ENCODE measurements at places on chromosomes 16 and 17.

DNA sequence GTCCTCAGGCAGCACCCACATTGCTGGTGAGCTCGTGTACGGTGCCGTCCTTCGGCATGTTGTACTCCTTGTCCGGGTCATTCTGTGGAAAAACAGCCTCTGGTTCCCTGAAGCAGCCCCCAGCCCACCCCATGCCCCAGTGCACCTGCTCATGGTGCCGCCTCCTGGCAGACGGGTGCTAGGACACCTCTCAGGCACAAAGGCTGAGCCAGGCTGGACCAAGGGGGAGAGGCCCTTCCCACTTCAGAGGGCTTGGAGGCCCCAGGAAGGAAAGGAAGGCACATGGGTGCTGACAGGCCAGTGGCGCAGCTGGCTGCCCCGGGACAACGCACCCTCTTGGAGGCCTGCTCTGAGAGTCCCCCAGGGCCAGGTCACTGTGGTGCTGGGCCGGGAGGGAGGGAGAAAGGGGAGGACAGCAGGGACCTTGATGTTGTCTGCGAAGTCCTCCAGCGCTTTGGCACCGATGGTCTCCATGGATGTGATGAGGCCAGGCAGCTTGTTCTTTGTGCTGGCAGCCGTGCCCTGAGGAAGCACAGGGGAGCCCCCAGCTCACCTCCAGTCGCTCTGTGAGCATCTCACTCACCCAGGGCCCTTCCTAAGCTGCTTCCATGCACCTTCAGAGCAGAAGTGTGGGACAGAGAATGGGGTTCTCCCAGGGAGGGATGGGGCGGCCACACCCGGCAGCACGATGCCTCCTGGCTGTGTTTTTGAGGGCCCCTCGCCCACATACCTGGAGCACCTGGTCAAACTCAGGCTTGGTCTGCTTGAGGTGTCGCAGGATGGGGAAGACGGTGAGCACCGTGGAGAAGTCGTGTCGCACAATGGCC is 9.3 kb downstream of the ZACN start:
- DNase-seq: no peak

- no peak for DNase-seq
Observed at GRCh38 chr17:79211061-79211770, 136.6 kb downstream of the ENGASE start.

GRCh38 chr17:76333673-76334505 is 19.8 kb downstream of the PRPSAP1 start:
- no peak for DNase-seq

- DNase-seq: no peak
Observed at GRCh38 chr17:17931159-17931558, 41.0 kb downstream of the TOM1L2 start.

GRCh38 chr17:13770702-13771101 is 169.0 kb upstream of the HS3ST3A1 start:
- DNase-seq: no peak
